Stimulated activated CD4-positive, alpha-beta T cell treated with anti-CD3 and anti-CD28 coated beads, Interleukin-1b, Interleukin-23, amount 100 ng/mL, for 24 hours (primary cell): ENCODE measurements at places on chromosomes 6 and 20.

DNA sequence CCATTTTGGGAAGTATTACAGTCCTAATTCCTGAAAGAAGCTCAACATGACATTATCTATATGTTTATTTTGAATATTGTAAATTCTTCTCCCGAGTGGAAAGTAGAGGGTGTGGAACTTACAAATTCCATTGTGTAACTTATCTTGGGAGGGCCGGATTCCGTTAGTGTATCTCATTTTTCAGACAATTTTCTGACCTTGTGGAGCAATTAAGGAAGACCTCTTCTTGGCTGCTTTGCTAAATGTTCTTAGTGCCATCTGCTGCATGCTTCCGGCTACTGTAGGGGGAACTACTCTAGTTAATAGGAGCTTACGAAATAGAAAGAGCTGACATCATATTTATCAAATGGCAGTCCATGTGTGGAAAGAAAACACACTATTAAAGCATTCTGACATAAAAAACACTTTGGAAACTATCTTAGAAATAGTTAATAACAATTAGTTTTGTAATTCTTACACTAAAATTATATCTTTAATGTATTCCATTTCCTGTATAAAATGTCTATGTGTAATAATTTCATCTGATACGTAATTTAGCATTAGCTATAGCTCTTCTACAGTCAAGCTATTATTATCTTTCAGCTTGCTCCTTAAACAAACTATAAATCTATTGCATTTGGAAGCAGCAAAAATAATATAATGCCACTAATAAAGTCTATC lies 41.5 kb upstream of the KCNQ5 start:
- DNase-seq = no peak

DNA sequence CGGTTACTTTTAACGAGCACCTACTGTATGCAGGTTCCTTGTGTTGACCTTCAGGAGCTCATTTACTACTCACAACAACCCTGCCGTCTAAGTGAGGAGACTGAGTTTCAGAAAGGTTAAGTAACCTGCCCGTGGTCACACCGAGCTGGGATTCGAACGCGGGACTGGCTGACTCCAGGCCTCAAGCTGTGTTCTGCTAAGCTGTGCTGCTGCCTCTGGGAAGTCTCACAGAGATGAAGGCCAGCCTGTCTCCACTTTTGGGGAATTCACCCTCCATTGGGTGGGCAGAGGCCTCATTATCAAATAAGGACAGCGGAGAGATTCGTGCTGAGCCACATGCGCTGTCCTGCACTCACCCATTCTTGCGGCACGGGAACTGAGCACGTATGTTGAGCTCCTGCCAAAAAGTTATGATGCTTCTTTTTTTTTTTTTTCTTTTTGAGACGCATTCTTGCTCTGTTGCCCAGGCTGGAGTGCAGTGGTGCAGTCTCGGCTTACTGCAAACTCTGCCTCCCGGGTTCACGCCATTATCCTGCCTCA lies 25.9 kb upstream of the MYT1 start:
- DNase-seq = no peak

GRCh38 chr6:157546321-157546720 lies 165.3 kb downstream of the ZDHHC14 start:
- no peak for DNase-seq

GRCh38 chr6:161546632-161547031 lies 272.8 kb upstream of the AGPAT4 start:
- no peak for DNase-seq

DNA sequence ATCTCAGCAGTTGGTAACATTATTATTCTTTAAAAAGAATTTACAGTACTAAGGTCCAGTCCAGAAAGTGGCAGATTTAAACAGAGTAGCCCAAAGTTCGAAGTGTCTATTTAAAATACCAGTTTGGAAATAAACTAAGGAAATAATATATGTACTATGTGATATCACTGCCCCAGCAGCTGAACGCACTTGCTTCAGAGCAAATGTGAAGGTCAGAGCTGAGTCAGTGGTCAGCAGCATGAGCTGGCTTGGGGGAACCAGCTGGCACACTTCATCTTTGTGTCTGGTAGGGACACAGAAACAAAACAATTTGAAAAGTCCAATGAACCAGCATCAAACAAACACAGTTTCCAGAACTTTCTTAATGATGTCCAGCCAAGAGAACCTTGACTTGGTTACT lies 15.4 kb downstream of the TMEM14B start:
- DNase-seq = no peak

DNA sequence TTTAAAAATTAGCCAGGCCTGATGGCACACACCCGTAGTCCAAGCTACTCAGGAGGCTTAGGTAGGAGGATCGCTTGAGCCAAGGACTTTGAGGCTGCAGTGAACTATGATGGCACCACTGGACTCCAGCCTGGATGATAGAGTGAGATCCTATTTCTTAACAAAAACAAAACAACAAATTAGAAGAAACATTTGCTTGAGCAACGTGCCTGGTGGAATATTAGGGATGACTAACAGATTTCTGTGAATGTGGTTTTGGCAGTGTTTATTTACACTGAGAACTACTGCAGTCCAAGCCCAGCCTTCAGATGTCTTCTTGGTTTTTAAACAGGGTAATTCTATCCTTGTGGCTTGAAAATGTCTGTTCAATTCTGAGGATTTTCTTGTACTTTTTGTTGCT lies 9.2 kb downstream of the PPP1R3G start:
- no peak for DNase-seq

- no peak for DNase-seq
Observed at GRCh38 chr20:3456648-3457047, 14.2 kb upstream of the ATRN start.

- DNase-seq = no peak
Observed at GRCh38 chr6:55901765-55902270, 26.4 kb upstream of the BMP5 start.

DNA sequence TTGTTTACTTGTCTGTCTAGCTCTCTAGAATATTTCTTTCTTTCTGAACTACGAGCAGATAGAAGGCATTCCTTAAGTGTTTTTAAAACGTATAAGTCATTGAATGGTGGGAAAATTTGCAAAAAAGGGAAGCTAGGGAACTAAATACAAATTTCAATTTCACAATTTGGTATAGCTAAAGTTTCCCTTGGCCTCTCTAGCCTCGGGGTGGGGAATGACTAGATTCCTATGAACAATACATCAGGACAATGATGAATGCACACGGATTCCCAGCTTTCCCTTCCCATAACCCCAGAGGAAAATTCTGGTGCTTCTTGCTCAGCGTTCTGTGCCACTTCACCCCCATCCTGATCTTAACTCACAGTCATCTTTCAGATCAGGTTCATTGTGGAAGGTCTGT lies 113.3 kb upstream of the ASF1A start:
- no peak for DNase-seq

DNA sequence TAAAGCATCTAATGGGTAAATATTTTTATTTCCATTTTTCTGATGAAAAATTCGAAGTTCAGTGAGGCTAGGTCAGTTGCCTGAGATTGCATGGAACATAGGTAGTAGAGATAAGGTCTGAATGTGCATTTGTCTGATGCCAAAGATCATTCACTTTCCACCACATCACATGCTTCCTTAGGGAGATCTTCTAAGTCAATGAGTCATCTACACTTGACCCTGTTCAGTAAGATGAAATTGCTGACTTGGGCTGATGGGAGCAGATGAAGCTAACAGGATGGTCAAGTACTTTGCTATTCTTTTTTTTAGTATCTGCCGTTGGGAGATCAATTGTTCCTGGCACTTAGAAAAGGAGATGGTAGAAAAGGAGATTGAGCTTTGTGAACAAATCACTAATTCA lies 511.3 kb downstream of the PHF3 start:
- DNase-seq = no peak

DNA sequence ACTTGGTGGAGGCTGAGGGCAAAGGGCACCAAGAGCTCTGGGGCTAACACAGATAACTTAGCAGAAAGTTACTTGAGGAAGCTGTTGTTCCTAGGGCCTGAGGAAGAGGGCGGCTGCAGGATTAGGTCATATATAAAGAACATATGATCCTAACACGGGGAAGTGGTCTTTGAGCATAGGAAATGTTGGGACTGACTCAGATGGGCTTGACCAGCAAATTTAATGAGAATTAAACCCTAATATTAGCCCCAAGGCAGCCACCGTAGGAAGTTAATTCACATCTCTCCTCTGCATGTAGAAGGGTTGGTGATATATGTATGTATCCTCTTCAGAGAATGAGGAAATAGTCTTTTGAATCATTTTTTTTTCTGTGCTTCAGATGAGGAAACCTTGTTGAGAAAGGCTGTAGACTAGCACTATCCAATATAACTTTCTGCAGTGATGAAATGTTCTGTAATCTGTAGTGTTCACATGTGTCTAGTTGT lies 9.2 kb upstream of the ZBTB9 start:
- DNase-seq = no peak

GRCh38 chr6:24448828-24449525 lies 40.4 kb downstream of the GPLD1 start:
- no peak for DNase-seq

- DNase-seq = no peak
Observed at GRCh38 chr6:56372406-56372995, 125.1 kb upstream of the COL21A1 start.

GRCh38 chr6:108640104-108640503 lies 79.4 kb downstream of the FOXO3 start:
- no peak for DNase-seq

- DNase-seq = no peak
Observed at GRCh38 chr6:5718231-5718947, 288.3 kb downstream of the NRN1 start.

DNA sequence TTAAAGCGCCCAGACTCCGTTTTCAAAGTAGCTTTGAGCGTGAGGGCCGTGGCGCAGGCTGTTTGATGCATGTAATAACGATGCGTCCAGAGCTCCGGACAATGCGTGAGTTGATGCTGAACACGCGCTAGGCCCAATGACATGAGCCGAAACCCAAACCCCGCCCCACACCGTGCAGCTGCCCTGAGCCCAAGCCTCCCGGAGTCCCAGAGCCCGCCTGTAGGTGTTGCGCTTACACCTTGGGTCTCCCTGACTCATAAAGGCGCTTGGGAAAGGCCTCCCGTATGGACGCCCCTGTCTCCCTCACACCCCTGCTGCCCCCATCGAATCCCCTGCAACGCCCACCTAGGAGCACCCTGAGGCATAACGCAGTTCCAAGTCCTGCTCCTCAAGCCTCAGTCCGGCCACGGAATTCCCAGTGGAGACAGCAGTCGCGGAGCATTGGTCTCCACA lies 87.6 kb downstream of the ERMARD start:
- DNase-seq = no peak

- no peak for DNase-seq
Observed at GRCh38 chr6:83221889-83222479, 28.8 kb downstream of the RWDD2A start.

- no peak for DNase-seq
Observed at GRCh38 chr6:142856624-142857232, 88.2 kb downstream of the HIVEP2 start.

DNA sequence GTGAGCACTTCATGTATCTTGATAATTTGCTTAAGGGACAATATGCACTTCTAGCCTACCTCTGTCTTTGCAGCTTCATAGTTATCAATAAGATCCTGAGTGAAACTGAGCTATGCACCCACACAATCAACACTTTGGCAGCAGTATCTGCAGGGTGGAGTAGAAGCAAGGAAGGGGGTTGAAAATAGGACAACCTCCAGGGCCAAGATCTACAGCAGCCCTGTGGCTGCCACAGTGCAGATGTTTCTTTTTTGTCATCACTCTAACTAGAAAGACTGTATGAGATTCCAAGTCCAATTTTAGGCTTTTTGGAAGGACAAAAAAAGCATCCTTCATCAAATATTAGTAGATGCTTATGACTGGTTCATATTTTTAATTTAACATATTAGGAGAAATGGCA lies 336.1 kb upstream of the CITED2 start:
- no peak for DNase-seq

GRCh38 chr20:53990768-53991450 lies 79.5 kb downstream of the BCAS1 start:
- no peak for DNase-seq

- no peak for DNase-seq
Observed at GRCh38 chr6:128659878-128660622, 139.7 kb upstream of the PTPRK start.

- DNase-seq = no peak
Observed at GRCh38 chr6:156485150-156485549, 292.0 kb upstream of the ARID1B start.

GRCh38 chr6:11378639-11379038 lies 146.2 kb upstream of the NEDD9 start:
- DNase-seq = no peak

- no peak for DNase-seq
Observed at GRCh38 chr6:170085475-170086401, 205.1 kb downstream of the DLL1 start.
